Stimulated activated CD4-positive, alpha-beta T cell treated with anti-CD3 and anti-CD28 coated beads, Interleukin-2, amount 100 ng/mL, for 48 hours (primary cell): ENCODE measurements at places on chromosomes 2 and 18.

- no peak for DNase-seq
These were observed 6.9 kb upstream of the RND3 start for GRCh38 chr2:150494234-150494945.

- no peak for DNase-seq
These were observed 145.0 kb downstream of the MCFD2 start for GRCh38 chr2:46770622-46771021.

GRCh38 chr18:47404845-47405244 is 153.4 kb upstream of the SKOR2 start:
- no peak for DNase-seq

GRCh38 chr18:48306838-48307237 is 102.3 kb downstream of the ZBTB7C start:
- no peak for DNase-seq
